ENCODE measurements at places on chromosomes 2 and 18.

GRCh38 chr18:13574355-13574754 is 152.0 kb downstream of the FAM210A start:
- no peak for DNase-seq

GRCh38 chr2:162073888-162074631 is at the start of gene DPP4:
TSS of gene DPP4 (minus strand) at chr2:162074215. CDS start at chr2:162073981, 234 bp downstream.
- peak; percentile 65 for DNase-seq

GRCh38 chr2:142545036-142545435 is 332.4 kb upstream of the KYNU start:
- no peak for DNase-seq

GRCh38 chr18:44758861-44759631 is 78.4 kb downstream of the SETBP1 start:
- DNase-seq, result no peak

DNA sequence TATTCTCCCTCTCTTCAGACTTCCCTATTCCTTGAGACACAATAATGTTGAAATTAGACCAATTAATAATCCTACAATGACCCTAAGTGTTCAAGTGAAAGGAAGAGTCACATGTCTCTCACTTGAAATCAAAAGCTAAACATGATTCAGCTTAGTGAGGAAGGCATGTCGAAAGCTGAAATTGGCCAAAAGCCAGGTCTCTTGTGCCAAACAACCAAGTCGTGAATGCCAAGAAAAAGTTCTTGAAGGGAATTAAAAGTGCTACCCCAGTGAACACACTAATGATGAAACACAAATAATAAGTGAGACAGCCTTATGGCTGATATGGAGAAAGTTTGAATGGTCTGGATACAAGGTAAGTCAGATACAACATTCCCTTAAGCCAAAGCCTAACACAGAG is 115.4 kb downstream of the PXDN start:
- no peak for DNase-seq

- peak; percentile 40 for DNase-seq
These were observed 175.7 kb upstream of the HAAO start for GRCh38 chr2:42967959-42968674.
